ENCODE measurements at places on chromosomes 3 and 15.

GRCh38 chr15:63505842-63506222 is 1.4 kb downstream of the USP3 start:
- DNase-seq = no peak

- DNase-seq = no peak
Observed at GRCh38 chr3:55288657-55289056, 198.4 kb downstream of the WNT5A start.

DNA sequence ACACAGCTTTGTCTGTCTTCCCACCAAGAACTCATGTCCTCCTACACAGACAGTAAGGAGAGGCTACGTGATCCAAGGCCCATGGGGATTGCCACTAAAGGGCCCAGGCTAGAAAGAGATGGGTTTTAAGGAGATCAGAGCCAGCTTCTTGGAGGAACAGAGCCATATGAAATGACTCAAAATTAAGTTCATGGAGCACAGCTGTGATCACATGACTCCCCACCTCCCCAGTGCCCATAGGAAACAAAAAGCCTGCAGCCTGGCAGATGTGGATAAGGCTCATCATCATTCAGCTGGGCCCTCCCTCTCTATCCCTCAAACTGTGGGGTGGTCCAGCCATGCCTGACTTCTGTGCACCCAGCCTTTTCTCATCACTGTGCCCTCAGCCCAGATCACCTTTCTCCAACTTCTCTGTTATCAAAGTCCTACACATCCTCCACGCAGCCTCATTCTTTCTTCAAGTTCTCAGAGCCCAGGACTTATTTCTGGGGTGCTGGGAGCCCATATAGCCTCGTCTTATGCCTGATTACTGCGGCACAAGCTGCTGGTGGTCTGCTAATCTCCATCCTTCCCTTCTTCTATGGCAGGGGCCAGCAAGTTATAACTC is 137.6 kb downstream of the SMAD6 start:
- no peak for DNase-seq

DNA sequence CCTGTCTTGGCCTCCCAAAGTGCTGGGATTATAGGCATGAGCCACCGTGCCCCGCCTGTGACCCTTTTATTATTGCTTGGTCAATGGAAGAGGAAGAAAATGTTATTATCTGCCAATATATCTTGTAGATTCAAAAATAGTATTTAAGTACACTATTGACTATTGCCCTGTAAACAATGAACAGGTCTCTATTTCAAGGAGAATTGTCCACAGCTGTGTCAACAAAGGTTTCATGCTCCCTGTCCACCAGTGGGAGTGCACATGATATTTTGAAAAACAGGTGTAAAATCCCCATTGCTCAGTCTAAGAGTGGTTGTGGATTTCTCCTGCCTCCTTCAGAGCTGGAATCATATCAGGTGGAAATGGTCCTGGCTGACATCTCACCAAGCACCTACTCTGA is 36.5 kb upstream of the IGF1R start:
- DNase-seq = no peak

DNA sequence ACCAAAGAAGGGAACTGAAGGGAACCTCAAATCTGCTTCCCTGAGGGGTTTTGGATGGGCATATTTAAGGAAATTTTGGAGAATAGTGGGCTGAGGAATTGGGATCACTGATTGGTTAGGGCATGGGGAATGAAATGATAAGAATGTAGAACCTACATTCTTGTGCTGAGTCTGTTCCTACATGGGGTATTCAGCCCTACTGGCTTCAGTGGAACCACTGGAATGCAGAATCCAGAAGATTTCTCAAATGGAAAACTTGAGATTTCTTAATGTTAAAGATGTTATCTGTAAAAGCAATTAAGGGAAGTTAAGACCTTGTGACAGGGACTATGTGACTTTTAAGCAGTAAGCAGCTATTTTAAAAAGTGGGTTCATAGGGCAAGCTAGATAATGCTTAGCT is 1062.4 kb downstream of the AGBL1 start:
- peak; percentile 9 for DNase-seq

DNA sequence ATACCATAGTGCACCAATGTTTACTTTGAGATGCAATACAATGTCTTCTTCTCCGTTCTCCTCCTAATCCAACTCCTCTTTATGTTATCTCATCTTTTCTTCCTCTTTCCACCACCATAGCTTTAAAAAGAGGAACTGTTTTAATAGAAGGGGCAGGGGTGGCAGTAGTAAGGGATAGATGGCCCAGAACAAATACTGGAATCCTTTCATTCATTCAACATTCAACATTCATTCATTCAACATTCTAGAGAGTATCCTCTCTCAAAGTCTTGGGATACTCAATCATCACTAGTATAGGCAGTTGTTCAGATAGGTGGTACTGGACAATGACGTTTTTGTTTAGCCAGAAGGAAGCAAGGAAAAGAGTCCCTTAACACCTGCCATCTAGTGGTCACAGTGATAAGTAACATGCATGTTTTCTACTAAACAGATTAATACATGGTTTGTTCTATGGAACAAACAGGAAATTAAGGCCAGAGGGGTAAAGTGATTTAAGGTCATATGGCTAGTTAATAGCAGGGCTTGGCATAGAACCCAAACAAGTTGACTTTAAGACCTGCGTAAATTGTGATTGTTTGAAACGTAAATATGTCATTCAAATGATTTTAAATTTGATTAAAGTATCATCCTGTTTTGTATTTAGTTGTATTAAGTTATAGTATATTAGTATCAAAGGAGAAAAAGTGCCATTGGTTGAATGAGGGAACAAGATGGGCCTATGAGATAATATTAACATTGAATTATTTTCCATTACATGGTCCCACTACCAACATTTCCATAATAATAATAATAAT is 26.9 kb upstream of the EHHADH start:
- DNase-seq = no peak

DNA sequence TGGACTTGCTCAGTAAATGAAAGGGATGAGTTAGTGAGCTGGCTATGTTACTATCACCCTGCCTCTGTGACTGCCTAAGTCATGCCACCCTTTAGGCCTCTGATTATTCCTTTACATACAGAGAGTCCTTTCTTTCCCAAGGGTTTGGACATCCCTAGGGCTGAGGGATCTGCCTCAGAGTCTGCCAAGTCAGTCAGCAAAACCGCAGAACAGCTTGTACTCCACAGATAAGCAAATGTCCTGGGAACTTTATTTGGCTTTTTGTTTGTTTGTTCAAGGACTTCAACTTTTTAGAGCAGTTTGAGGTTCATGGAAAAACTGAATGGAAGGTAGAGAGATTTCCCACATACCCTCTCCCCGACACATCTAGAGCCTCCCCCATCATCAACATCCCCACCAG is 82.6 kb upstream of the TRIM42 start:
- no peak for DNase-seq

DNA sequence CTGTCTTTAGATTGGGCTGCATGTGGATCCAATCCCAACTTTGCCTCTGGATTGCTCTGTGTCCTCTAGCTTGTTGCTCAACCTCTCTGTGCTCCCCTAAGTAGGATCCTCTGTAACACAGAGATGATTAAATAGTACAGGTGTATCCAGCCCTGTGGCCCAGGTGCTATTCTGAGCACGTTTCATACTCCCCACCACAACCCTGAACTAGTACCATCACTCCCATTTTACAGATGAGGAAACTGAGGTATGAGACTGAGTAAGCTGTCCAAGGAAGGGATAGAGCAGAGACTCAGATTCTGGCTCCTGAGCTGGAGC is 7.2 kb downstream of the ISG20 start:
- DNase-seq = no peak

GRCh38 chr3:170772175-170772574 is 97.8 kb downstream of the RPL22L1 start:
- DNase-seq = no peak

GRCh38 chr15:67927501-67928168 is 87.8 kb upstream of the RNU6-1 start:
- DNase-seq = peak; percentile 51

- no peak for DNase-seq
Observed at GRCh38 chr15:29196290-29196689, 73.3 kb downstream of the NSMCE3 start.

- no peak for DNase-seq
Observed at GRCh38 chr3:32506466-32506865, 3.8 kb upstream of the CMTM6 start.

DNA sequence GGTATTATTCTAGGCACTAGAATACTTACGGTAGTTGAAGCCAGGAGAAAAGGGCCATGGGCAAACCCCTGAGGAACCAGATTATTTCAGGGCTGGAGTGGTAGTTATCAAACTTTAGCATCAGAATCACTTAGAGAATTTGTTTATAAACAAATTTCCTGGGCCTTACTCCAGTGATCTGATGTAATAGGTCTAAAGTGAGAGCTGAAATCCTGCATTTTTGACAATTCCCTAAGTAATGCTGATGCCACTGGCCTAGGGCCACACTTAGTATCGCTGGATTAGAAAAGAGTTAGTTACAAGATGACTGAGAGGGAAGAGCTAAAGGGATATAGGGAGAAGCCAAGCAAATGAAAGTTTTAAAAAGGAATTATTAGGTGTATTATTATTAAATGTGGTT is 412.5 kb upstream of the THRB start:
- DNase-seq = no peak

GRCh38 chr3:152786977-152787681 is 47.8 kb upstream of the P2RY1 start:
- DNase-seq = no peak

DNA sequence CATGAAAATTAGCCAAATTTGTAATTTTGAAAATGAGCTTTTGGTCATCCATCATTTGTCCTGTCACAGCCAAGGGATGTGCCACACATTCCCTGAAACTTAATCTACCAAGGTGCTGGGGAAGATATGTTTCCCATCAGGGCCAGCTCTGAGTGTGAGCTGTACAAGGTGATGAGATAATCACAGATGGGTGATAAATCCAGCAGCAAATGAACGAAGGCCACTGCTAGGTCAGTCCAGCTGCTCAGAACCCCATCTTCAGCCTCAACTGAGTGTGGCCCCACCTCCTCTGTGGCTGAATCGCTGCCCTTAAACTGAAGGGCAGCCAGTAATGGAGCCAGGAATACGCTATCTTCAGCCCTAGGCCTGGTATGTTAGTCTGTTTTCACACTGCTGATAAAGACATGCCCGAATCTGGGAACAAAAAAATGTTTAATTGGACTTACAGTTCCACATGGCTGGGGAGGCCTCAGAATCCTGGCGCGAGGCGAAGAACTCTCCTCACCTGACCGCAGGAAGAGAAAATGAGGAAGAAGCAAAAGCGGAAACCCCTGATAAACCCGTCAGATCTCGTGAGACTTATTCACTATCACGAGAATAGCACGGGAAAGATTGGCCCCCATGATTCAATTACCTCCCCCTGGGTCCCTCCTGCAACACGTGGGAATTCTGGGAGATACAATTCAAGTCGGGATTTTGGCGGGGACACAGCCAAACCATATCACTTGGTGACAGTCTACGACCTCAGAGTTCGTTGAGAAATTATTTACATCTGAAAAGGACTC is 553.0 kb downstream of the NTRK3 start:
- DNase-seq = no peak

GRCh38 chr3:52153389-52154096 is 680 bp downstream of the POC1A start:
- no peak for DNase-seq

- no peak for DNase-seq
Observed at GRCh38 chr3:140521751-140522445, 156.0 kb upstream of the TRIM42 start.

All from BJ (cell line).